ENCODE measurements at places on chromosomes 6 and 20.
A peak's percentile ranks its signal among the peaks of the same experiment; 100 is the strongest.

- DNase-seq = no peak
- no peak overlapping the region for H3K27ac ChIP-seq
- H3K27me3 ChIP-seq = no peaks in the 10 kb centered on the region
- H3K4me1 ChIP-seq = no peaks in the 10 kb centered on the region
- no peak overlapping the region for H3K4me3 ChIP-seq
- H3K36me3 ChIP-seq = no peaks in the 10 kb centered on the region
Observed at GRCh38 chr6:30511169-30511546, 21.8 kb downstream of the HLA-E start.

DNA sequence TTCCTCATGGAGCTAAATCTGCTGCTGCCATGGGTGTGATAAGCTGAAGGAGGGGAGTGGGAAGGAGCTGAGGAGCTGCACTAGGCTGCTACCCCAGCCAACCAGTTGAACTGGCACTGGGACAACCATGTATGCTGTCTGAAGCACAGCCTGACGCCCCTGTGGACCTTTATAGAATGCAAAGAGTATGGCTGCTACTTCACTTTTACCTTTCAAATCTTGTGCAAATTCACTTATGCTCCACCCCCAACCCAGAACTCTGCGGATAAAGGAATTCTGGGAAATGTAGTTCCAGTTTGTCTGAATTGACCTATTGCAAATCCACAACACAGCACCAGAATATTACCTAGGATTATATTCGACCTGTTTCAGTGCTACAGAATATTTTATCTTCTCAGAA, 217.4 kb upstream of the SLC35B3 start:
- peak; percentile 16 for DNase-seq
- H3K36me3 ChIP-seq = no peaks in the 10 kb centered on the region
- H3K27me3 ChIP-seq = no peaks in the 10 kb centered on the region
- no peaks in the 10 kb centered on the region for H3K4me1 ChIP-seq

DNA sequence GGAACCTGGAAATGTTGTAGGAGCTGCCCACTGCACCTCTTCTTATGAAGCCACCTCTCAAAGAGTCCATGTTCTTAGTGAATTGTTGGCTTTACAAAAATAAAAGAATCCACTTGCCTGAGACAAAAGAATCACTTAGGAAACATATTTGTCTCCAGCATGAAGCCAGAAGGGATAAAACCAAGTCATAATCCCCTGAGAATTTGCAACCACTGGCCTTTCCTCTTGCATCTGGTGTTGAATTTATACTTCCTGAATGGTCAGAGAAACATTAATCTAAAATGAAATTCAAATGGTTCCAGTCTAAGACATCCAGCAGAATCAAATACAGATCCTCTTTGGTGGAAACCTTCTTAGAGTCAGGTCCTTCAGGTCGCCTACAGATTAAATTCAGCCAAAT, 192.5 kb upstream of the ECI2 start:
- H3K27ac ChIP-seq = no peak overlapping the region
- no peak for DNase-seq
- no peaks in the 10 kb centered on the region for H3K36me3 ChIP-seq

DNA sequence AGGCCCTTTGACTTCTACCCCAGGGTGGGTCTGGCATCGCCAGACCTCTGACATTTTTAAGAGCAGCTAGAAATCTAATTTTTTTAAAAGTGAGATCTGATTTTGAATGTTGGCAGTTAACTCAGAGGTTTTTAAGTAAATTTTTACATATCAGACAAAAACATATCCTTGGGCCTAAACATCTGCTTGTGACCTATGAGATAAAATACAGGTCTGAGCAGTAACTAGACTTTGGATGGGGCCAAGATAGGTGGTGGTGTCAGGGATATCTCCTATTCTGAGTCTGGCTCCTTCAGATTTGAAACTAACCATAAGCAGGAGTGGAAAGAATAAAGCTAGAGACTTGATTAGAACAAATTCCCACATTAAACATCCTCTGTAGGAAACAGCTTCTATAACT, 17.6 kb downstream of the RALY start:
- no peaks in the 10 kb centered on the region for H3K36me3 ChIP-seq
- H3K4me1 ChIP-seq = peaks cover 4% of the 10 kb centered on the region
- H3K27me3 ChIP-seq = no peaks in the 10 kb centered on the region
- no peak for DNase-seq
- no peak overlapping the region for H3K4me3 ChIP-seq
- no peak overlapping the region for H3K27ac ChIP-seq

DNA sequence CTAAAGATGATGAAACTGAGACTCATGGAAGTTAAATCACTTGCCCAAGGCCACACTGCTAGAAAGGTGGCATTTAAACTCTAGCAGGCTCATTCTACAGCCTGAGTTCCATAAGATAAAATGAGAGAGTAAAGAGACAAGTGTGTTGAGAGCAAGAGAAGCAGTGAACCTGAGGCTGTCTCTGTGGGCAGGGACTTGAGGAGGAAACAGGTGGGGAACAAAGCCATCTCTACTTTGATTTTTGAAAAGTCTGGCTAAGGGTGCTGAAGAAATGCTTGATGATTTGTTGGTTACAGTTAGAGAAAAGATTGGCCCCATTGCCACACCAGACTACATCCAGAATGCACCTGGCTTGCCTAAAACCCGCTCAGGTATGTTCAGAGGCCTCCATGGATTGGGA, 29.0 kb downstream of the GSS start:
- H3K27me3 ChIP-seq = no peaks in the 10 kb centered on the region
- no peak for DNase-seq
- peaks cover 17% of the 10 kb centered on the region for H3K36me3 ChIP-seq
- H3K4me3 ChIP-seq = no peak overlapping the region
- no peaks in the 10 kb centered on the region for H3K4me1 ChIP-seq

DNA sequence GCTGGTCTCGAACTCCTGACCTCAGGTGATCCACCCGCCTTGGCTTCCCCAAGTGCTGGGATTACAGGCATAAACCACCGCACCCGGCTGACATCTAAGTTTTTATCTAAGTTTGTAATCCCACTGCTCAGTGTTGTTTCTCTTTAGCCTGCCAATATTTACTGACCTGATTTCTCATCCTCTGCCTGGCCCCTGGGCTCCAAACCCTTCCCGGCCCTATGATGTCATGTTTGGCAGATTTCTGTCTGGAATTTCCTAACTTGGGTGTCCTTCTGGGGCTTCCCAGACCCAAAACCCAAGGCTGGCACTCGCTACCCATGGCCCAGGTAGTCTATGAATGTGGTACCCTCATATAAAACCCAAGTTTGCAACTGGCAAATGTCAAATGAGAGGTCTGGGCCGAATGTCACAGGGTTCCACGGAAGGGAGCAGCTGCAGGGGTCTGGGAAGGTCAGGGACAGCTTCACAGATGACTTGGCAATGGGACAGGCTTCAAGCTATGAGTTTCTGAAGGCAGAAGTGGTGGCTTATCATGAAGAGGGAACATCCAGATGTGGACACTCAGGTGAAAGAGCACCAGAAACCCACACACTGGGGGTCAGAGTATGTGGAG, 54.9 kb downstream of the TMEM170B start:
- H3K4me3 ChIP-seq = no peak overlapping the region
- H3K27me3 ChIP-seq = no peaks in the 10 kb centered on the region
- DNase-seq = no peak
- H3K27ac ChIP-seq = no peak overlapping the region

DNA sequence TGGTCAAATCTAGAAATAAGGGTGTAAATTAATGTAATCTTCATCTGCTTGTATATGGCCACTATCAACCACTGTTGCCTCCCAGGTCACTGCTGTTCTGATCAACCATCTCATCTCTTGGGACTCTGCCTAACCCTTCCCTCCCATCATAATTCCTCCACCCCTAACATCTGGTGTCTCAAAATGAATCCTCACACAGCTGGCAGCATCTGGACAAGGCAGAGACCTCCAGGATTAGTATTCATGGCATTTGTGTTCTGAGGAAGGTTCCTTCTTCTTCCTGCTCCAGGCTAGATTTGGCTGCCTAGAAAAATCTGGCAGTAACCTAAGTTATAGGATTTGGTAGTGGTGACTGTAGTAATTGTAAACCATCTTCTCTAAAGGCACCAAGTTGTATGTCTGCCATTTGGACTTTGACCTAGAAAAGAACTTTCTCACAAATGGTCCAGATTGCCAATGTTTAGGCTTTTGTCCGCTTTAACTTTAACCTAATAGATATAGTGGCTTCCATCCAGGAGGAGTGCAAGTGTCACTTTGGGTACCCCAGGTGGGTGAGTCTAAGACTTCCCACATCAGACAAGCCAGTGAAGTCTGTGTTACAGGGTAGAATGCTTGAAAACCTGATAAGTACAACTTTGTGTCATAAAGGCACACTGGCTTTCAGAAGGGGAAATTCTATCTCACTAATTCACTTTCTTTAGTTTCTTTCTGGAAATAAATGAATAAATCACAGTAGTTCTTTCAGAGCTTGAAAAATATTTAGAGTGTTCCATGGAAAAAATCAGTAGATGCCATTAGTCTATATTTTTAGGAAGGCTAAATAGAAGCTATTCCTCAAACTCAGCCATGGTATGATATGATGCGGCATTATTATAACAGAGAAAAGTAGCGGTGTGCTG, 3.0 kb upstream of the PHACTR2 start:
- H3K27ac ChIP-seq = no peak overlapping the region
- no peak overlapping the region for H3K4me3 ChIP-seq
- peaks cover 10% of the 10 kb centered on the region for H3K4me1 ChIP-seq

- H3K4me1 ChIP-seq = no peaks in the 10 kb centered on the region
- no peak for DNase-seq
- no peaks in the 10 kb centered on the region for H3K27me3 ChIP-seq
- H3K27ac ChIP-seq = no peak overlapping the region
Observed at GRCh38 chr6:113457198-113457597, 399.9 kb upstream of the MARCKS start.

- H3K27ac ChIP-seq = no peak overlapping the region
- no peak for DNase-seq
- H3K4me1 ChIP-seq = peaks cover 18% of the 10 kb centered on the region
- H3K4me3 ChIP-seq = no peak overlapping the region
- no peaks in the 10 kb centered on the region for H3K27me3 ChIP-seq
Observed at GRCh38 chr6:4910037-4910760, 93.6 kb downstream of the RPP40 start.

- peaks cover 5% of the 10 kb centered on the region for H3K36me3 ChIP-seq
- DNase-seq = no peak
- no peaks in the 10 kb centered on the region for H3K27me3 ChIP-seq
- no peak overlapping the region for H3K4me3 ChIP-seq
- H3K4me1 ChIP-seq = peaks cover 6% of the 10 kb centered on the region
Observed at GRCh38 chr6:33638556-33638955, 17.4 kb downstream of the ITPR3 start.

DNA sequence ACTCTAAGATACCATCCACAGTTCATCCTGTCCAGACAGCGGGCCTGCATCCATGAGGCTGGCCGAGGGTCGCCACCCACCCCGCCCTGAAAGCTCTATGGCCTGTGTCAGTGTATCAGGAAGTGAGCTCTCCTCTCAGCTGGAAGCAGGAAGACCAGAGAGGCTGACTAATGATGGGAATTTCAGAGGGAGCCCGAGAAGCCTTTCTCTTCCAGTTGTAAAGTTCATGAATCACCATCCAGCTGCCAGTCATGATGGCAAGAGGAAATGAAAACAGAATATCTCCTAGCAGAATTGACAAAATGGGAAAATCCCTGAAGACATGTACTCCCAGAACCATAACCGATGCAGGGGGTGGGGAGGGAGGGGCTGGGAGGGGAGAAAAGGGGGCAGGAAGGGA, 109.6 kb upstream of the RPS6KA2 start:
- no peak for DNase-seq
- no peaks in the 10 kb centered on the region for H3K36me3 ChIP-seq
- H3K4me1 ChIP-seq = peaks cover 2% of the 10 kb centered on the region
- no peak overlapping the region for H3K27ac ChIP-seq

DNA sequence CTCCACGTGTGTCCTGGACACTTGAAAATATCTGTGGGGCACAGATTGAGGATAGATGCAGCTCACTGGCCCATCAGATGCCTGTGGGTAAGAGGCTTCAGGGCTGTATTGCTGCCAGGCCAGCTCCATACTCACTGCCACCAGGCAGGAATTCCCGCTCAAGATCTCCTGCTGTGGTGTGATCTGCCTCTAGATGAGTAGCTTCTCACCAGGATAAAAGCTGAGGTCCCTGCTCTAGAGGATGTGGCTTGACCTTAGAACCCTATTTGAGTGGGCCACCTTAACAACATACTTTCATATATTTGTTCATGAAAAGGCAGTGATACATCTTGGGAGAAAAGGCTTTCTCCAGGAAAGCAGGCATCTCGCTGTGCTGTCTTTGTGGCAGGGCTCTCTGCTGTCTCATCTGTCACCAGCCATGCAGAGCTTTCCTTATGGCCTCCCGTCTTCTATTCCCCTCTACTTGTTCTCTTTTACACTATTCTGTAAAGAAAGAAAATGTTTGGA, 165.7 kb upstream of the RNF217 start:
- no peaks in the 10 kb centered on the region for H3K4me1 ChIP-seq
- H3K27me3 ChIP-seq = no peaks in the 10 kb centered on the region
- no peak overlapping the region for H3K27ac ChIP-seq
- H3K36me3 ChIP-seq = no peaks in the 10 kb centered on the region
- DNase-seq = no peak

DNA sequence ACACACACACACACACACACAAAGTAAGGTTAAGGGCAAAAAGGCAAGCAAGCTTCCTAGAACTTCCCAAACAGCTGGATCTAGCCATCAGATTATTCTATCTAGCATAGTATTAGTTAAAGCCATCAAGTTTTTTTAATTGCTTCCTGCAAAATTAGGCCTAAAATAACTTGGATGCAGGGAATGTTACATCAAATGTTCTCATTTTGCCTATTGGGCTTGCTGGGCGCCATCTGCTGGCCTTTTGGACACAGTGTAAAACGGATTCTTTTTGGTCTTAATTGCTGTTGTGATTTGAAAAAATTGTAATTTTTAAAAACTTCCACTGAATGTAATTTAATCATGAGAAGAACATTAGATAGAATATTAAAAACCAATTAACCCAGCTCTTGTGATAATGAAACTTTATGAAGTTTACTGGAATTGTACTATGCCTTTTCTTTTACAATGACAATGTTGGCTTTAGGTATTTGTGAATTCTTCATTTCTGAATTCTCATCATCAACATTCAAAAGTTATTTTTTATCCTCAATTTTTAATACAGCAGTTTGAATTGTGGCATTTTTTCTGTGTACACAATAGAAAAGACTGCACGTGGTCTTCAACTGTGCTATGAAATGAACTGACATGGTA, 6.8 kb downstream of the MKKS start:
- no peak overlapping the region for H3K4me3 ChIP-seq
- H3K27me3 ChIP-seq = no peaks in the 10 kb centered on the region
- no peaks in the 10 kb centered on the region for H3K4me1 ChIP-seq
- no peaks in the 10 kb centered on the region for H3K36me3 ChIP-seq
- H3K27ac ChIP-seq = no peak overlapping the region

- no peaks in the 10 kb centered on the region for H3K27me3 ChIP-seq
- H3K27ac ChIP-seq = no peak overlapping the region
- no peaks in the 10 kb centered on the region for H3K36me3 ChIP-seq
- DNase-seq = no peak
Observed at GRCh38 chr20:36917943-36918342, 33.6 kb downstream of the SAMHD1 start.

GRCh38 chr20:7136886-7137285, 369.4 kb downstream of the BMP2 start:
- H3K36me3 ChIP-seq = no peaks in the 10 kb centered on the region
- H3K4me1 ChIP-seq = no peaks in the 10 kb centered on the region
- H3K27me3 ChIP-seq = no peaks in the 10 kb centered on the region
- H3K4me3 ChIP-seq = no peak overlapping the region
- H3K27ac ChIP-seq = no peak overlapping the region
- DNase-seq = no peak

GRCh38 chr6:106194949-106195921, 109.1 kb downstream of the PRDM1 start:
- no peak overlapping the region for H3K27ac ChIP-seq
- H3K36me3 ChIP-seq = no peaks in the 10 kb centered on the region
- DNase-seq = no peak
- H3K27me3 ChIP-seq = no peaks in the 10 kb centered on the region

- H3K4me3 ChIP-seq = no peak overlapping the region
- H3K36me3 ChIP-seq = no peaks in the 10 kb centered on the region
- no peak overlapping the region for H3K27ac ChIP-seq
- H3K4me1 ChIP-seq = no peaks in the 10 kb centered on the region
- DNase-seq = no peak
Observed at GRCh38 chr6:2749969-2750600, 637 bp downstream of the MYLK4 start.

All from iPS DF 6.9 (cell line).